Stomach (tissue), 19 donors: ENCODE measurements at places on chromosomes 3 and 15. TPM values are rescaled to one million over a fixed set of nuclear protein-coding genes. Genes with fewer than 3 reads are reported as not detected.

DNA sequence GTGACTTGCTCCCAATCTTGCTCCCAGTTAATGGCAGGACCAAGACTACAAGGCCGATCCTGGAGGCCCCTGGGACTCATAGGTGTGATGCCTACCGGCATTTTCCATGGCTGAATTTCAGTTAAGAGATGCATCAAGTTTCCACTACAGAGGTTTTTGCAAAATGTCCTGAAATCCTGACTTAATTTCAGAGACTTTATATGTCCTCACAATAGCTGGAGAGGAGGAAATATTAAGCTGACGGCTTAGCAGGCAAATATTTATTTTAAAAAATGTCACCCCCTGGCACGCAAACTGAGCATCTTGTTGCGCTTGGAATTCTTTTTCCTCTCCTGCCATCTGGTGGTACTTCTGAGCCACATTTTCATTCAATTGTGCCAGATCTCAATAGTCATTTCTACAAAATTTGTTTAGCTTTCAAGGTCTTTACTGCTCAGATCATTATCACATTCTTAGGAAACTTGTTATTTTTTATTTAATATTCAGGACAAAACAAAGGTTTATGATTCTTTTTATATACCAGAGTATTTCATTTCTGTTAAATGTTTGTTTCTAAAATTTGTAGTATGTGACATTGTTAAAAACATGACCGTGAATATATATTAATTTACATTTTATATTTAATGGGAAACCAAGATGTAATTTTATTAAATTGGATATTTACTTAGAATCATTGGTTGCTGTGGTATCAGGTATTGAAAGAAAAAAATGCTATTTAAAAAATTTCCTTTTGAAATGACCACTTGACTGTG, 189.2 kb upstream of the THRB start:
- DNase-seq, result no peak

GRCh38 chr3:187000711-187001151, 70.4 kb downstream of the ST6GAL1 start:
- DNase-seq, result no peak

- DNase-seq, result no peak
These were observed 12.4 kb upstream of the CHRM5 start for GRCh38 chr15:33955945-33956344.

GRCh38 chr3:79162653-79163052, 605.1 kb downstream of the ROBO1 start:
- no peak for DNase-seq

GRCh38 chr3:114800272-114801031, 346.6 kb downstream of the ZBTB20 start:
- no peak for DNase-seq

DNA sequence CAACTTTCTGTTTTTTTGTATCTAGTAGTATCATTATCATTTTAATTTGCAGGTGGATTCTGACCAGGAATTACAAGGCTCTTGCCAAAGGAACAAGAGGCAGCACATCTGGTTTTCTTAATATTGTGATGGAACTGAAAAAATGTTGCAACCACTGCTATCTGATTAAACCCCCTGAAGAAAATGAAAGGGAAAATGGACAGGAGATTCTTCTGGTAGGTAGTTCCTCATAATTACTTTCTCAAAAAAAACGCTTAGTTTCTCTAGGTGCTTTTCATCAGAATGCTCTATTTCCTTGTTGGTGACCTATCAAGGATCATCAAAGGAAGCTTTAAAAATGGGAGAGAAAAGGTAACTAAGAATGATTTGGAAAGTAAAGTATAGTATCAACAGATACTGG, 71.6 kb downstream of the CHD2 start:
- no peak for DNase-seq

- DNase-seq, result peak; percentile 74
These were observed 121.6 kb downstream of the TFDP2 start for GRCh38 chr3:142027735-142028134.

DNA sequence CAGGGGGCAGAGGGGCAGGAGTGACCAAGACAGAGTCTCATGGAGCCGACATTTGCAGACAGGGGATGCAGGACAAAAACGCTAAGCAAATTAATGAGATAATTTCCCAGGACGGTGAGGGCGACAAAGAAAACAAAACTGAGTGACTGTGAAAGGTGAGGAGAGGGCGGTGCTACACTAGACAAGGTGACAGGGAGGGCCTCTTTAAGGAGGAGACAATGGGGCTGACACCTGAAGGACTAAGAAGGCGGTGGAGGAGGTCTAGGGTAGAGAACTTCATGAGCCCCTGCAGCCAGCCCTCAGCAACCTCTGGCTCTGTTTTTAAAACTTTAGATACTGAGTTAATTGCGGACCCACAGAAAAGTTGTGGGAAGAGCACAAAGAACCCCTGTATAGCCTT, 41.6 kb downstream of the IQSEC1 start:
- DNase-seq, result no peak

GRCh38 chr15:85578941-85579701, 198.7 kb downstream of the AKAP13 start:
- peak; percentile 85 for DNase-seq

- DNase-seq, result no peak
These were observed 36.1 kb upstream of the CTXND1 start for GRCh38 chr15:80288131-80288530.

- no peak for DNase-seq
These were observed 11.4 kb upstream of the RAB8B start for GRCh38 chr15:63178034-63178433.

DNA sequence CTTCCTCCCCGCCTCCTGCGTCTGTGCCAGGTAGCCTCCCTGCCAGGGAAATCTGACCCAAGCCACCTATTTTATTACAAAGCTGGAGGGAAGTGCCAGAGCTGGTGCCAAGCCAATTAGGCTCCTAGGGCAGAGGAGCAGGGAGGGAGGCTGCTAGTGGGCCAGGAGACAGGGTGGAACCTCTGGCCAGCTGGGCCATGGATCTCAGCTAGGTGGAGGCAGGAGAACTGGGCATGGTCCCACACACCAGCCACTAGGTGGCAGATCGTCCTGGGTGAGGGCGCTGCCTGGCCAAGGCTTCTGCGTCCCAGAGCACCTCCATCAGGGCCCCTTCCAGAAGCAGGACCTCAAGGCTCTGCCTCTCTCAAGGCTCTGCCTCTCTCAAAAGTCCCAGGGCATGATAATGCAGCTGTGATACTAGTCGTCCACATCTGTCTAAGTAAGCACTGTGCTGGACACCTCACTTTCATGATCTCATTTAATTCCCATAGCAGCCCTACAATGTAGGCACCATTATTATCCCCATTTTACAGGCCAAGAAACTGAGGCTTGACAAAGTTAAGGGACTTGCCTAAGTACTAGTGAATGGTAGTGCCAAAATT, 4.5 kb upstream of the RFT1 start:
- DNase-seq, result peak; percentile 94

GRCh38 chr3:130915567-130916292, 21.8 kb downstream of the ATP2C1 start:
- DNase-seq, result no peak

DNA sequence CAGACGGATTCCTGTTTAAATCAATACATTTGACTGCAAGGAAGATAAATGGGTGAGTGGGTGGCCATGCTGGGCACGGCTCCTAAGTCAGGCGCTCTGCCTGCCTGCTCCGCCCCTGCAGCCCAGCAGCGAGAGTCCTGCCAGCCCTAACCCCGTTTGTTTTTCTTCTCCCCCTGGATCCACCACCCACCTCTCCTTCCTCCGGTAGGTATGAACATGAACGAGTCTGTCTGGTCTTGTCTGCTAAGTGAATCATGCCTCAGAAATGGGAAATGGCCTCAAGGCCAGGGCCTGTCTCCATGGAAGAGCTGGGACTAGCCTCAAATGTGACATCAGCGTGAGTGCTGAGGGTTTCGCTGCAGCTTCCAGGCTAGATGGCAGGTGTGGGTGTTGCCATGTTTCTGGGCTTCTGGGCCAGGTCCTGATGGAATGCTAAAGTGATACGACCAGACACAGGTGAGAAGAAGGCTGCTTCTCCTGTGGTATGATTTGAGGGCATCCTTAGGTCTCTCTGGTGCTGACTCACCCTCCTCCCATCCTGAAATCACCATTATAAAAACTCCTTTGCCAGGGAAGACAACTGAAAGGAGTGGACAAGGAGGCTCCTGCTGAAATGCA, 5.6 kb upstream of the FEM1B start:
- no peak for DNase-seq

GRCh38 chr15:63600001-63600615, 2.9 kb downstream of the FBXL22 start:
- no peak for DNase-seq

DNA sequence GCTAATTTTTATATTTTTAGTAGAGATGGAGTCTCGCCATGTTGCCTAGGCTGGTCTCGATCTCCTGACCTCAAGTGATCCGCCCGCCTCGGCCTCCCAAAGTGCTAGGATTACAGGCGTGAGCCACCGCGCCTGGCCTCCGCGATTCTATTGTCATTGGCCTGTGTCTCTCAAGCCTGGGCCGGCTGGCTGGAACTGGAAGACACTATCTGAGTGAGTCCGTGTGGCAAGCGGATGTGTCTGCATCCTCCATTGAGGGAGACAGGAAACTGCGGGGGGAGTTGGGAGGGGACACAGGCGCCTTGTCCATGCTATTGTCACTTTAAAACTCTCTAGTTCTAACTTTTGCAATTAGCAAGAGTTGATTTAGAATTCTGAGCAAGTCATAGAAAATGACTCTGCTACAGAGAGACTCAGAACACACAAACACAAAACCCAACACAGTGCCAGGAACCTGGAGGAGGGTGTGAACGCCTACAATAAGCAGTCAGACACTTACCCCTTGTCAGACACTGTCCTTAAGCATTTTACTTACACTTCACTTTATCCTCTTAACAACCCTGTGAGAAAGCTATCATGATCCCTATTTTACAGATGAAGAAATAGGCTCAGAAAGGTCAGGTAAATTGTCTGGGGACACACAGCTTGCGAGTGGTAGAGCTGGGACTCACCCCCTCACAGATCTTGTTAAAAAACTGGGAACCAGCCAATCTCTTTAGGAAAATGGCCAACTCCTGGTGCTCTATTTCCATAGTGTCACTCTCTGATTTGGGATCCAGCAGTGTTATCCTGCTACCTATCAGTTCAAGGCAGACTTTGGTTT, 38.7 kb downstream of the ANP32A start:
- peak; percentile 69 for DNase-seq

DNA sequence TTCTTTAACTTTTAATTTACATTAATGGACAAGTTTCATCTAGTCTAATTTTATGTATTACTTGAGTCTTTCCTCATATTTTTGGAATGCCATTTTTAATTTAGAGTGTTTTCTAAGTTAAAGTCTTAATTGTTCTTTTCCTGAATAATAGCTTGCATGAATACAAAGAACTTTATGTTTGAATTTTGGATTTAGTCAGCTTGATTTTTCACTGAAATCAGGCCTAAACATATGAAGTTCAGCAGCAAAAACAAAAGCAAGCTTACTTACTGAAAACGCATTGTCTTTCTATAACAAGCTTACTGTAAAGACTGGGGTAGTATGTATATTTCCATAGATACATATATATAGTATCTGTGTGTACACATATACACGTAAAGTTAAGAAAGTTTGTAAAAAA, 126.0 kb downstream of the ZBTB20 start:
- DNase-seq, result no peak

DNA sequence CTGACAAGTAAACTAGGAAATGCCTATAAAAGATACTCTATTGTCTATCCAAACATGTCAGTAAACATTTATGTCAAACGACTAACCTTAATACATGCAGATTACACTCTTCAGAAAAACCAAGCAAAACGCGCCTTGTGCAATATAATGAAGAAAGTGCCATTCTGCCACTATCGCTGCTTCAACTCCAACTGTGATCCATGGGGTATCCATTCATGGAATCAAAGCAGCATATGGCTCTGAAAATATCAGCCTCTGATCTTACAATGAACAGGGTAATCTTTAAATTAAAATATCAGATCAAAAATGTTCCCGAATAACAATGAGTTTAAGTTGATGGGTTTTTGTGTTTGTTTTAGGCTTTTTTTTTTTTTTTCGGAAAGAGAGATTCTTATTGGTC, 105.5 kb upstream of the SETMAR start:
- DNase-seq, result no peak

DNA sequence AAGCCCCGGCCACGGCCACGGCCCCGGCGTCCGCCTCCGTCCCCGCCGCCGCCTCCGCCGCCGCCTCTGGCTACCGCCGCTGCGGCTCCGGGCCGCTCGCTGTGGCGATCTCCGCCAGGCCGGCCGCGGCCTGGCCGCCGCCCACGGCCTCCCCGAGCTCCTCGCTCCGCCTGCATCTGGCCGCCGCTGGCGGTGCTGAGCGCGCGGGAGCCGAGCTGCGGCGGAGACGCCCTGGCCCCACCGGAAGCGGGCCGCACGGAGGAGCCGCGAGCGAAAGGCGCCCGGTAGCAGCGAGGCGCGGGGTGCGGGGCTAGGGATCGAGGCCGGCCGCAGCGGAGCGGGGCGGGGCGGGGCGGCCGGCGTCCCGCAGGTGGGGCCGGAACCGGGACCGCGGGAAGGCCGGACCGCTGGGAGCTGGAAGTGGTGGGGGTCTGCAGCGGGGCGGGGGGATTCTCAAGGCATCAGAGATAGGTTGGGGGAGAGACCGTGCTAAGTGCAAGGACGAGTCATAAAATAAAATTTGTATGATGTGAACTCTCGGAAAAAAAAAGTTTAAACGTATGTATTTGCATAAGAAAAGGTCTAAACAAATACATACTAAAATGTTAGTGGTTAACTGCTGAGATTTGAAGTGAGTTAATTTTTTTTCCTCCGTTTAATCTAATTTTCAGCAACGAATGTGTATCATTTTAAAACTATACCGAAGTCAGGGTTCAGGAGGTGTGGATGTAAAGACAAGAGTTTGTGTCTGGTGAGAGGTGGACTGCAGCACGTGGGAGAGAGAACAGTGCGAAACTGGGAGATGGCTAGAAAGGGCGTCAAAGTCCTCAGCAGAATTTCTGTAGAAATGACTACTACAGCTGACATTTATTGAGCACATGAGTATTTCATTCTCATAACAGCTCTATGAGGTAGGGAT, at the start of gene AVEN:
TSS of gene AVEN (minus strand) at position 334 of the 919 bp plus-strand sequence. CDS start at position 176, 158 bp downstream.
- DNase-seq, result peak; percentile 60

GRCh38 chr15:96107916-96108315, 222.6 kb upstream of the NR2F2 start:
- DNase-seq, result no peak

DNA sequence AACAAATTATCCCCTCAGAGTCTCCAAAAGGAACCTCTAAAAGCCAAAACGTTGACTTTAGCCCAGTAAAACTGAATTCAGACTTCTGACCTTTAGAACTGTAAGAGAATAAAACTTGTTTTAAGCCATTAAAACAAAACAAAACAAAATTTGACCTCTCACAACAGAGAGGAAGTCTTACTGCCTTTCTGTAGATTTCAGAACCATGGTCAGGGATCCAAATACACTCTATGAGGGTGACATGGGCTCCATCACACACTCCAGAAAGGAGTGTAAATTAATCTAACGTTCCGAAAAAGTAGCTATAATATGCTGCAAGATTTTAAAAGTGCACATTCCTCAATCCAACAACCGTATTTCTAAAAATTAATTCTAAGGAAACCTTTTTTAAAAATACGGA, 19.2 kb upstream of the RPL14 start:
- no peak for DNase-seq

Gene DUOXA2
- total RNA-seq, result 34.4 TPM

Gene ANXA2
- 1,332 TPM for total RNA-seq

Gene GP5
- not detected for total RNA-seq

Gene IMPG2
- total RNA-seq, result 0.73 TPM
